ENCODE measurements at places on chromosomes 13 and 19.

DNA sequence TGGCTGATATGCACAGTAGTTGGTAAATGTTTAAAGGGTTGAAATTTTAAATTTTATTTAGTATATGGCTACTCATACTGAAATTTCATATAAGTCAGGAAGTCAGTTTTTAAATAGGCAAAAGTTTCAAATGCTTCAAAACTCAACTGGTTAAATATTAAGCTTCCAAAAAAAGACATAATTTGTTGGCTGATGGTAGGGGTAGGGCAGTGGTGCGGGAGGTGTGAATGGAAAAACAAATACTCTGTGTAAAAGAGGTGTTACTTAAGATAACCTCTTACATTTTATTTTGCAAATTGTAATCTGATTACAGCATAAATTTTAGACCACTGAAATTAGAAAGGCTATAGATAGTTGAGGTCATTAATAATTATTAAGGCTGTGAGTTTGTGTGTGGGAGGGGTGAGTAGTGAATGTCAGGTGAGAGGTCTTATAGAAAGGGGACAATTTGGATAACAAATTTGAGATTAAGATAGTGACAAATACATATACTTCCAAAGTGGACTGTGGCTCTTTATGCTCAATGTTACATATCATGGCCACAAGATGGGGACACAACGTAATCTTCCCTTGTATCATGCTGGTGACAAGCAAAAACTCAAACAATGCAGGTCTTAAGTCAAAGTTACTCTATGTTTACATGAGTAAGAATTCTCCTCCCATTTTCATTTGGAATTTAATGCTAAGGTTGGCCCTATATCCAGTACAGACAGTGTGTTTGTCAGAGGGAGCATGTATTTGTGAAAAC, 36.6 kb upstream of the OXGR1 start:
- DNase-seq, result peak; percentile 1

- no peak for DNase-seq
These were observed 45.5 kb downstream of the IER2 start for GRCh38 chr19:13195678-13196077.

DNA sequence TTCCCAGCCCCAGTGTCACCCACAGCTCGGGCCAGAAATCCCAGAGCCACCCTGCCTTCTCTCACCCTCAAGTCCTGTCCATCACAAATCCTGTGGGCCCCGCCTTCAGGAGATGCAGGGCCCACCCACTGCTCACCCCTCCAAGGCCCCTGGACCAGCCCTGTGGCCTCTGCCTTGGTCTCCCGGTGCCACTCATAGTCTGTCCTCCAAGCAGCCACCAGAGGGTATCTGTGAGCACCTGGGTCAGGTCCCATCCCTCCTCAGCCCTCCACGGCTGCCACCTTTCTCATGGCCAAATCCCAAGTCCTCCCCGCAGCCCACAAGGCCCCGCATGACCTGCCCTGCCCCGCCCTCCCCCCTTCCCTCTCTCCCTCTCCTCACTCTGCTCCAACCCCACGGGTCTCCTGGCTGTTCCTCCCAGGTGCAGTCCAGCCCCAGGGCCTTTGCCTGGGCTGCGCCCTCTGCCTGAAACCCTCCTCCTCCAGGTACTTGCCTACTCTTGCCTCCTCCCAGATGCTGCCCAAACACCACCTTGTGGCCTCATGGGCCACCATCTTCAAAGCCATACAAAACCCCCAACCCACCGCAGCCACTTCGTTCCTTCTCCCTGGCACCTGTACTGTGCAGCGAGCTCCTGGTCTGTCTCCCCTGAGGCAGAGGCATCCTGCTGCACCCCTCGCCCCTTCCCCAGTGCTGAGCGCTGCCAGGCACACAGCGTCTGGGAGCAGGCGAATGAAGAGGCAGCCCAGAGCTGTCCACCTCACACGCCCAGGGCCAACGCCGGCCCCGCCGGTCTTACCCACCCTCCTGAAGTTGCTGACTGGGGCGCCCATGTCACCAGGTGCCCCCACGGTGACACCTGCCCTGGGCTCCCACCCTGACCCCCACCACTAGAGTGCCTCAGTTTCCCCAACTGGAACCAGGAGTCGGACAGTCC, 13.2 kb upstream of the UQCR11 start:
- no peak for DNase-seq

DNA sequence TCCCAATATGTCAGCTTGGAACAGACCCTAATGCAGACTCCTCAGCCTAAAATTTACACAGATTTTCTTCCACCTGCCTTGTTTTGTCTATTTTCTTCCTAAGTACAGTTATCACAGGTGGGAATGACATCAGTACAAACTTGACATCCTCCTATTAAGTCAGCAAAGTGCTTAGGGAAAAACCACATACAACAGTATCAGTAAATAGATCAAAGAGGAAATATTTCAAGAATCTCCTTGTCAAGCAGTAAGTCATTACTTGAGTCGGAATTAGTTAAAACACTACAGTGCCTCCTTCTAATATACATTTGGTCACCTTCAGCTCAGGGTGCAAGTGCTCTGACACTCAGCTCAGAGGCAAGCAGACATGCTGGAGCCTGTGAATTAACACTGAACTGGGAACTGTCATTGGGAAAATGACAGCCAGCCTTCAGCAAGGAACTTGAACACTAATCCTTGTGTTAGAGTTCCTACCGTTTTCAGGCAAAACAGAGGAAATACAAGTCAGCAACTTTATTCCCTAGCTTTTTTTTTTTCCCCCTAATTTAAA, 394.3 kb upstream of the HTR2A start:
- no peak for DNase-seq

GRCh38 chr19:947707-948539, 22.1 kb downstream of the ARID3A start:
- no peak for DNase-seq

GRCh38 chr13:48842316-48842715, 133.4 kb upstream of the FNDC3A start:
- no peak for DNase-seq

GRCh38 chr13:107373551-107373950, 805.6 kb upstream of the ARGLU1 start:
- DNase-seq, result peak; percentile 50

DNA sequence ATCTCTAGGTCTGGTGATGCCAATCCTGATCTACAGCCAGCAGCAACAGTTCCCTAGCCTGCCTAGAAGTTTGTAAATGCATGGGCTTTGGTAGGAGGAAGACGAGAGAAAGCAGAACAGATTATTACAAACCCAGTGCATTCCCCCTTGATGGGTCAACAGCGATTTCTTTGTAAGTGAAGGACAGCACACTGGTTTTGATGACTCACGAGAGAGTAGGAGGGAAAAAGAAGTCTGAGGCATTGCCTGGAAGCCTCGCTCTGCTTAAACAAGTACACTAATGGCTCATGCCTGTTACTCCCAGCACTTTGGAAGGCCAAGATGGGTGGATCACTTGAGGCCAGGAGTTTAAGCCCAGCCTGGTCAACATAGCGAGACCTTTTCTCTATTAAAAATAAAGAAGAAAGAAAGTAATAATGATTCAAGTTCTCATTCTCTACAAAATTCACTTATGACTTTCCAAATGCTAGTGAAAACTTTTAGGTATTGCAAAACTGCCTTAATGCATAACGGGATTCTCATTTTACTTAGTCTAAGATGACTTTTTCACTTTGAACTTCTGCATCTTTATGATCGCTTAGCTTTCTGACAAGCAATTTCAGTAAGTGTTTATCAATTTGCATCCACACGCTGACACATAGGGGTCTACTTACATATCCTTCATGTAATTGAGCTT, 47.7 kb upstream of the USPL1 start:
- DNase-seq, result no peak

DNA sequence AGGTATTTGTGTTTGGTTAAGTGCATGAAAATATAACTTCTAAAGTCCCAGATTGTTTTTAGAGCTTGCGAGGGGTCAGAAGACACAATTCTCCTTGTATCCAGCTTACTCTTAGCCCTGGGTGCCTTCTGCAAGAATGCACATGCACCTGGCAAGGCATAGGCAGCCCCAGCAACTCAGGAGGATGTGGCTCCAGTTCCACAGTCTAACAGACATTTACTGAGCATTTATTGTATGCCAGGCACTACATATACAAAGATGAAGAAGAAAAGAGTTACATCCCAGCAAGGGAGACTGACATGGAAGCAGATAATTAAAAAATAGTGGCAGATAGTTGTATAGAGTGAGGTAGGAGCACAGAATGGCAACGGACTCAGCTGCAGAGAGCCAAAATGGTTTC, 101.1 kb upstream of the FRY start:
- no peak for DNase-seq

DNA sequence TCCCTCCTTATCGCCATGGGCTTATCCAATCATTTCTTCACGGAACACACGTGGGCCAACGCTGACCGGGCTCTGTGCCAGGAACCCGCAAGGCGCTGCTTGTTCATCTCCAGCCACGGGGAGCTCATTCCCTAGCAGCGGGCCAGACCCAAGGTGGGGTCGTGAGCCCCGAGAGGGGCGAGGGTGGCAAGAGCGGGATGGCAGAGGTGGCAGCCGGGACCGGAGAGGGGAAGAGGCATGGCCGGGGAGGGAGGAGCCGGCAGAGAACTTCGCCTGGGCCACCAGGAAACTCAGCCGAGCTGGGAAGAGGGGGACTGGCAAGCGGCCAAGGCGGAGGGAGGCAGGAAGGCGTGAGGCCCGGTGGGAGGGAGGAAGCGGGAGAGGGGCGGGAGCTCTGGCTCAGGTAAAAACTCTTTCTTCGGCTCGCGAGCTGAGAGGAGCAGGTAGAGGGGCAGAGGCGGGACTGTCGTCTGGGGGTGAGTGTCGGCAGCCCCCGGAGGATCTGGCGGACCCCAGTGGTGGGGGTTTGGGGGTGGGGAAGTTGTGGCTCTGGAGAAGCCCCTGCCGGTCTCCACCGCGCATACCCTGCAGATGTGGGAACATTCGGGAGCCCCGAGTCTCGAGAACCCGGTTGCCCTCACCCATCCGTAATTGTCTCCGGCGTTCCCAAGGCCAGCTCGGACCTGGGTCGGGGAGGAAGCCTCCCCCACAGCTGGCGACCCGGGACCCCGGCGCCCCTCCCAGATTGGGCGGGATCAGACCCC, at the start of gene B3GNT3:
TSS of gene B3GNT3 (plus strand) at position 408 of the 764 bp plus-strand sequence. CDS start 12,670 bp downstream, outside the sequence.
- no peak for DNase-seq

Data from NCI-H1694 (cell line).